ENCODE measurements at places on chromosomes 3 and 15.

- no peak for DNase-seq
- no peaks in the 10 kb centered on the region for H3K27me3 ChIP-seq
- no peak overlapping the region for H3K27ac ChIP-seq
- H3K4me3 ChIP-seq: no peak overlapping the region
- H3K36me3 ChIP-seq: no peaks in the 10 kb centered on the region
These were observed 344.3 kb upstream of the TBL1XR1 start for GRCh38 chr3:177541541-177541940.

- peaks cover 14% of the 10 kb centered on the region for H3K27me3 ChIP-seq
- H3K36me3 ChIP-seq: no peaks in the 10 kb centered on the region
- H3K4me1 ChIP-seq: no peaks in the 10 kb centered on the region
- DNase-seq: no peak
- no peak overlapping the region for H3K27ac ChIP-seq
These were observed 5.9 kb upstream of the FAM3D start for GRCh38 chr3:58672451-58672850.

- peaks cover 22% of the 10 kb centered on the region for H3K27me3 ChIP-seq
- no peaks in the 10 kb centered on the region for H3K36me3 ChIP-seq
- no peak overlapping the region for H3K27ac ChIP-seq
- H3K4me3 ChIP-seq: no peak overlapping the region
These were observed 44.9 kb upstream of the TSEN2 start for GRCh38 chr3:12439161-12439940.

- no peak overlapping the region for H3K27ac ChIP-seq
- H3K4me3 ChIP-seq: no peak overlapping the region
- H3K27me3 ChIP-seq: peaks cover 56% of the 10 kb centered on the region
- no peak for DNase-seq
- H3K36me3 ChIP-seq: peaks cover 5% of the 10 kb centered on the region
- H3K4me1 ChIP-seq: no peaks in the 10 kb centered on the region
These were observed 18.4 kb downstream of the ZNF860 start for GRCh38 chr3:31999907-32000439.

GRCh38 chr3:150184426-150185071 lies 213.9 kb upstream of the PFN2 start:
- no peak for DNase-seq
- H3K27ac ChIP-seq: no peak overlapping the region
- peaks cover 16% of the 10 kb centered on the region for H3K27me3 ChIP-seq
- no peak overlapping the region for H3K4me3 ChIP-seq
- no peaks in the 10 kb centered on the region for H3K36me3 ChIP-seq

DNA sequence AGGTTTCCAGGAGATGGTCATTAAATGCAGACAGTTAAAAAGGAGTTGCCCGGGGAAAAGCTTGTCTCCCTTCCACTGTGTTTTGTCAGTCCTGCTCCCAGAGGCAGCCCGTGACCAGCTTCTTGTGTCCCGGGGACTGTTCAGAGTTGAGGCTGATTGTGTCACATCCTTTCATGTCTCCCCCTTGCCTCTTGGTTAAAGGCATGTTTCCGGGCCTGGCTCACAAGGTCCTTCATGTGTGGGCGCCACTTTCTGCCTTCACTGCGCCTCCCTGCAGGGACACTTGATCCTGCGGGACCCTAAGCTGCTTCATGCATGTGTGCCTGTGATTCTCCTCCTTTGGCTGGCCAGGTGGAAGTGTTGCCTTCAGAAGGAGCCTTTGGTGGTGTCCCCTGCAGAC lies 9.2 kb downstream of the CHCHD6 start:
- H3K27me3 ChIP-seq: no peaks in the 10 kb centered on the region
- H3K4me1 ChIP-seq: peaks cover 21% of the 10 kb centered on the region
- no peak for DNase-seq
- H3K36me3 ChIP-seq: peaks cover 4% of the 10 kb centered on the region
- no peak overlapping the region for H3K4me3 ChIP-seq

- no peaks in the 10 kb centered on the region for H3K27me3 ChIP-seq
- H3K36me3 ChIP-seq: peaks cover 8% of the 10 kb centered on the region
- no peaks in the 10 kb centered on the region for H3K4me1 ChIP-seq
These were observed 80.6 kb downstream of the RAD18 start for GRCh38 chr3:8882642-8883041.

DNA sequence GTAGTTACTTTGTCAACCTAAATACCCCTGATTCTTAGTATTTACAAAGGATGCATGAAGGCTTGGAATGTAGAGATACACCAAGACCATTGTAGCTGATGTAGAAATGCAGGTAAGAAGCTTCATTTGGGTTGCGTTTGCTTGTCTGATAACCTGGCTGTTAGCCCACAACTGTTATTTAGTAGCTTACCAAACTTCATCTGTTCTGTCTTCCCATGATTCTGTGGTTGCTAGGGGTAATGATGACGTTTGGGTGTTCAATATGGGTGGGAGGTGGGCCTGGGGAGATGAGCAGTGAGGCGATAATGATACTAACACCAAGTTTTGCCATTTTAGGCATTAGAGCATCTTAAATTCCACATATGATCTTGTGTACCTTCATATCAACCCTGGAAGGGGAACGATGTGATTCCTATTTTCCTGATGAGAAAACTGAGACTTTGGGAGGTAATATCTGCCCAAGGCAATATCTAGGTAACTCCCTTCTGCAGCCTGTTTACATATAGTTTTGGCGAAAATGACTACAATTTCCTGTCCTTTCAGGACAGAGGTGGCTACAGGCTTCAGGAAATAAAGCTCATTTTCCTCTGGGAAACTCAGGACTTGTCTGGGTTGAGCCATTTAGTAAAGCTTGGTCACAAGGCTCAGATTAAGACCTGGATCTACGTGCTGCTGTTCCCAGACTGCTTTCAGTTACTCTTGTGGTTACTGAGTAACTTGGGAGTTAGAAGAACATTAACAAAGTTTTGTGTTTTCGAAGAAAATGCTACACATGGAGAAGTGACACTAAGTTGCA lies 26.8 kb downstream of the FNDC3B start:
- no peaks in the 10 kb centered on the region for H3K27me3 ChIP-seq
- H3K27ac ChIP-seq: peak overlapping the region; percentile 39
- peaks cover 5% of the 10 kb centered on the region for H3K36me3 ChIP-seq
- peaks cover 25% of the 10 kb centered on the region for H3K4me1 ChIP-seq

- H3K4me1 ChIP-seq: peaks cover 31% of the 10 kb centered on the region
- DNase-seq: no peak
- no peak overlapping the region for H3K4me3 ChIP-seq
- H3K27ac ChIP-seq: peak overlapping the region; percentile 27
- no peaks in the 10 kb centered on the region for H3K36me3 ChIP-seq
These were observed 22.9 kb downstream of the COLQ start for GRCh38 chr3:15498431-15499214.

GRCh38 chr15:48964898-48965297 lies 1.2 kb upstream of the SHC4 start:
- H3K4me3 ChIP-seq: peak overlapping the region; percentile 89
- peaks cover 82% of the 10 kb centered on the region for H3K27me3 ChIP-seq
- peaks cover 21% of the 10 kb centered on the region for H3K4me1 ChIP-seq
- peaks cover 6% of the 10 kb centered on the region for H3K36me3 ChIP-seq
- no peak overlapping the region for H3K27ac ChIP-seq
- no peak for DNase-seq

GRCh38 chr3:187850258-187850921 lies 105.1 kb upstream of the BCL6 start:
- H3K27me3 ChIP-seq: no peaks in the 10 kb centered on the region
- no peak for DNase-seq
- H3K27ac ChIP-seq: no peak overlapping the region
- H3K4me1 ChIP-seq: peaks cover 2% of the 10 kb centered on the region

- H3K4me1 ChIP-seq: peaks cover 10% of the 10 kb centered on the region
- H3K27ac ChIP-seq: no peak overlapping the region
- no peak overlapping the region for H3K4me3 ChIP-seq
- peaks cover 60% of the 10 kb centered on the region for H3K27me3 ChIP-seq
- peaks cover 11% of the 10 kb centered on the region for H3K36me3 ChIP-seq
These were observed 28.8 kb upstream of the CORO2B start for GRCh38 chr15:68550004-68550403.

DNA sequence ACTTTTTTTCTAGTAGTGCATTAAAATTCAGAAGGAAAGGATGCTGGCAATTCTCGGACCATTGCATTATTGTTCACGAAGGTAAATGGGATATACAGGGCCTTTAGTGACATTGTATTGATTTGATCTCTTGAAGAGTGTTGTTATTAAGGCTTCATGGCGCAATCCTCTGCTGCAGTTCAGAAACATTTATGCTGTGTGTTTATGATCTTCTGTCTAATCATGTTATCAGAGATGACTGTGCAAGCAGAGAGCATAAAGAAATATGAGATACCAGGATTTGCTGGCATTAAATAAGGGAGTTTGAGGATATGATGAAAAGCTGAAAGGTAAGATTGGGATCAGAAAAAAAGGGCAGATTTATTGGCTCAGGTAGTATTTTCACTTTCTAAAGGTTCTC lies 180.6 kb downstream of the EPHA6 start:
- H3K27ac ChIP-seq: no peak overlapping the region
- H3K36me3 ChIP-seq: no peaks in the 10 kb centered on the region
- no peak overlapping the region for H3K4me3 ChIP-seq
- no peaks in the 10 kb centered on the region for H3K27me3 ChIP-seq

All from T-helper 17 cell (primary cell).